Activated gamma-delta T cell treated with Interleukin-2 at 50 U/mL for 16 hours (primary cell): ENCODE measurements at places on chromosomes 4 and X.

GRCh38 chr4:31784558-31784957, 1064.4 kb downstream of the PCDH7 start:
- no peak for DNase-seq

DNA sequence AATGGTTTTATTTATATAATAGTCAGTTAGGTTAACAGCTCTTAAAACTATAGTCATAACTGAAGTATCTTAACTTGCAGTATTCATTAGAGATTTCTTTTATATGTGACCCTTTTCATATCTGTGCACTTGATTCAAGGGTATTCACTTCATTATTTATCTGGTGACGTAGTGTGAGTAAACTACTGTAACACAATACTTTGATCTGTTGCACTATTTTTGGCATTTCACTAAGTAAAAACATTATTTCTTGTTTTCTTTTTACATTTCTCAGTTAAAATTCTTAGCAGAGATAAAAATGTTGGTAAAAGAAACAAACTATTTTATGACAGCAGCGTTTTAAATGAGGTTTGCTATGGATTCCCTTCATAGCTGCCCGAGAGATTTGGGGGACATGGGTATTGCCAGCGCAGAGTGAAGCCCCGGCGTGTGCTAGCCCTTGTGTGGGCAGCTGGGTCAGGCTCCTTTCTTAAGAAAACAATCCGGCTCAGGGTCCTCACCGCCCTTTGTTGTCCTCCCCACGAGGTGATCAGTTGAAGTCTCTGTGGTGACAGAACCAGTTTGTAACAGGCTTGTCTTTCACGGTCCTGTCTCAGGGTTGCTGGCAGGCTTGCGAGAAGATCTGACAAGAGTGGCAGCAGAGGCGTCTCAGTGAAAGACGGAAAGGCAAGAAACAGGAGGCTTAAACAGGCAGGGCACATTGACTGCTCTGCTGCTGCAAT, 293.4 kb downstream of the BMPR1B start:
- DNase-seq = no peak

- no peak for DNase-seq
Observed at GRCh38 chr4:147689067-147689466, 5.1 kb upstream of the PRMT9 start.

GRCh38 chr4:150994721-150995120, 20.4 kb downstream of the LRBA start:
- DNase-seq = no peak

GRCh38 chr4:150079081-150079581, 886 bp downstream of the DCLK2 start:
- DNase-seq = no peak

- peak; percentile 32 for DNase-seq
Observed at GRCh38 chrX:22192419-22193060, 80.2 kb upstream of the CBLL2 start.

DNA sequence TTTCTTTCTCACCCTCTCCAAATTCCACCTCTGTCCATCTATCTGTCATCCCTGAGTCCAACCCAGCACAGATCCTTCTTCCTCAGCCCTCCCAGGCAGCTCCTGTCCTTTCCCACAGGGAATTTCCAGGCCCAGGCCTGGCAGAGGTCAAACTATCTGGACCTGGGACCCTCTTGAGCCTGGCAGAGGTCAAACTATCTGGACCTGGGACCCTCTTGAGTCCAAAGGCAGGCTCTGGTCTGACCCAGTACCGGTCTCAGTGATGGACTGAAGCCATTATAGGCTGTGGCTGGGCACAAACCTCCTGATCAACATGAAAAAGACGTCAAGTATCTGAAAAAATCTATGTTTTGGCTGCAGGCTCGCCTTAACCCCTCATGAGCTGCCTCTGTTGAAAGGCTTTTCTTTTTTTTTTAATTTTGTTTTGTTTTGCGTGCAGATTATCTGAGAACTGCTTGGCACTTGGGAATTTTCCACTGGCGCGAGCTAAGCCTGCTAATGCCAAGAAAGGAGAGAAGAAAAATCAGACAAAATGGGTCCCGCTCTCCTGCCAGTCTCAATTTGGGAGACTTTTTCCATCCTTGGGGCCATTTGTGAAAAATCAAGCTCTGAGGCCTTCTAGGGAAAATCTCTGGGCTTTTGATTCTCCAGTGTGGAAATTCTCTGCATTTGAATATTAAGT, 31.2 kb downstream of the MSX1 start:
- DNase-seq = no peak

DNA sequence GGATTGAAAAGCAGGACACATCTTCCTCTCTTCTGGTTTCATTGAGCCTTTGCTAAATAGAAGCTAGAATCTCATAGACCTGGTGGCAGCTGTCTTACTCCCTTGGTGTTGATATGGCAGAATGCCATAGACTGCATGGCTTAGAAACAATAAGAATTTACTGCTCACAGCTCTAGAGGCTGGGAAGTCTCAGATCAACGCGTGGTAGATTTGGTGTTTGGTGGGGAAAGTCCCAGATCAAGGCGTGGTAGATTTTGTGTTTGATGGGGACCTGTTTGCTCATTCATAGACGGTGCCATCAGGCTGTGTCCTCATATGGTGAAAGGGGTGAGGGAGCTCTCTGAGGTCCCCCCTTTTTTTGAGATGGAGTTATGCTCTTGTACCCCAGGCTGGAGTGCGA, 57.6 kb upstream of the PPP2R3B start:
- no peak for DNase-seq
